ENCODE measurements at places on chromosomes 12 and 14.

DNA sequence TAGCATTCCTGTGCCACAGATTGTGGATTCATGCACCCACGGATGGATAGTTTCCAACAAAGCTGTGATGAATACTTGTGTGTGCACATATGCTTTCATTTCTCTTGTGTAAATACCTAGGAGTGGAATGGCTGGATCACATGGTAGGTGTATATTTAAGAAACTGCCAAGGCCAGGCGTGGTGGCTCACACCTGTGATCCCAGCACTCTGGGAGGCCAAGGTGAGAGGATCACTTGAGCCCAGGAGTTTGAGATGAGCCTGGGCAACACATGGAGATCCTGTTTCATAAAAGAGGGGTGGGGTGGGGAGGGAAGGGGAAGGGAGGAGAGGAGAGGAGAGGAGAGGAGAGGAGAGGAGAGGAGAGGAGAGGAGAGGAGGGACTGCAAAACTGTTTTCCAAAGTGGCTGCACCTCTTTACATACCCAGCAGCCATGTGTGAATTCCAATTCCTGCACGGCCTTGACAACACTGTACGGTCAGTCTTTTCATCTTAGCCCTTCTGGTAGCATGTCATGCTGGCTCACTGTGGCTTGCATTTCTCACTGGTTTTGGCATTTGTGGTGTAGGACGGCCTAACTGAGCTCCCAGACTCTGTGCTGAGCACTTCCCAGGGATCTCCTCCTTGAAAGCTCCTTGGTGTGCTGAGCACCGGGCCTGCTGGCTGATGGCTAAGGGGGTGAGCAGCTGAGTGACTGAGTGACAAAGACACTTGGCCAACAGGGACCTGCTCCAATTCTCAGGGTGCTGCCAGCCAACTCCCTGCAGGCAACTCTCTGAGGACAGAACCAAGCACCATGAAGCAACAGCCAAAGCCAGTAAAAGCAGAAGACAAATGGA is 27.9 kb downstream of the SYNE3 start:
- no peak for DNase-seq

GRCh38 chr12:129409281-129409680 is 494.5 kb downstream of the TMEM132D start:
- DNase-seq = no peak

GRCh38 chr12:54977155-54977554 is 7.4 kb downstream of the TESPA1 start:
- DNase-seq = no peak

DNA sequence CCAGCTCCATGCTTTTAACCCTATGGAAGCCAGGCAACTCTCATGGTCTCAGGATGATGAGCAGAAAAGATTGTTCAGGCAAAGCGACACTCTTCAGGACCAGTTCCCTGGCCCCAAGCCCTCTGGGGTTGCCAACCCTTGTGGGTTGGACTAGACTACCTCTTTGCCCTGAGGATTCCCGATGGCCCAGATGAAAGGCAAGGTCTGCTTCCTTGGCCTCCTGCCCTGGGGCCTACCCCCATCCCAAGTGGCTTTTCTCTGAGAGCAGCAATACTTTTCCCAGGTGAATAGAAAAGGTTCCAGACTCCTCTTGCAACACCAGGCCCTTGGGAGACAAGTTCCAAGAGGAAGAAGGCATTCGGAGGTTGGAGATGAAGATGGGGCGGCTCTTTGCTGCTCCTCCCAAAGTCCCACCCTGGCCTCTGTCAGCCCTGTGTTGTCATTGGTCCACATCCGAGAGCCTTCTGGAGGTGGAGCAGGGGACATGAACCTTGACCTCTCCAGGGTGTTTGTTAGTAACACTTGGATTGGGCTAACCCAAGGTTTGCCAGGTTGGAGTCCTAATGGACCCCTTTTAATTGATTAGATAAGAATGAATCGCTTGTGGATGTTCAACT is 131.1 kb downstream of the GCH1 start:
- DNase-seq = no peak

DNA sequence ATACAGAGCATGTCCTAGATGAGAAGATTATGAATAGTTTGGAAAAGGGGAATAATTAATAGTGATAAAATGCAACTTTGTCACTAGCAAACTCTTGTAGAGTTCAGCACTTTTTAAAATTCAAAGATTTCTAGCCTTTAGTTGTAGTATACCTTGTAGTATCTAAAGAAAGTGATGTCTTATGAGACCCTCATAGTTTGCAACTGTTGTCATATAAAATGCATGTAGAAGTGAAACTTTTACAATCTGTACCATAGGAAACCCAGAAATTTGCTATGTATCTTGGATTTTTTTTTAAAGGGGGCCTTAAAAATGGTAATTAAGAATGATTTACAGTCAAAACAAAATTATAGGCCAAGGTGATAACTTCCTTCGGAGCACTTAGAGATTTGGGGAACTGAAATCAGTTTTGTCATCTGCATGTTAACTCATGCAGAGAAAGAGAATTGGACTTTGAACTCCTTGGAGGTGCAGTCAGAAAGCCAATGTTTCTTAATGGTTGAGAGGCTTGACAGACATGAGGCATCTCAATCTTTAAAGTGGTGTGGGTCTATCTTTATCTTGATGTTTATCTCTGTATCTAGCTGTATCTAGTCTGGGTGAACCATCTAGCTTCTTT is 1.3 kb downstream of the LRRK2 start:
- no peak for DNase-seq

DNA sequence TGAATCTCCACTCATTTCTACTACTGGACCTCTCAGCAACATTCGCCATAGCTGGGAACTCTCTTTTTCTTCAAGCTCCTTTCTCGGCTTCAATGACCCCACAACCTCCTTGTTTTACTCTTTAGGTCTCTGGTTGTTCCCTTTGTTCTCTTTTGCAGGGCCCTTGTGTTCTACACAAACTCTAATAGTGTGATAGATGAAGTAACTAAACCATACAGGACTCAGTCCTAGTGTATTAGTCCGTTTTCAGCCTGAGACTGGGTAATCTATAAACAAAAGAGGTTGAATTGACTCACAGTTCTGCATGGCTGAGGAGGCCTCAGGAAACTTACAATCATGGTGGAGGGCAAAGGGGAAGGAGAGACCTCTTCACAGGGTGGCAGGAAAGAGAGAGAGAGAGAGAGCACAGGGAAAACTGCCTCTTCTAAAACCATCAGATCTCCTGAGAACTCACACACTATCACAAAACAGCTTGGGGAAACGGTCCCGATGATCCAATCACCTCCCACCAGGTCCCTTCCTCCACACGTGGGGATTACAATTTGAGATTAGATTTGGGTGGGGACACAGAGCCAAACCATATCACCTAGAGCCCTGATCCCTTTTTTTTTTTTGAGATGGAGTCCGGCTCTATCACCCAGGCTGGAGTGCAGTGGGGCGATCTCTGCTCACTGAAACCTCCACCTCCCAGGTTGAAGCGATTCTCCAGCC is 32.0 kb upstream of the WNK1 start:
- DNase-seq = no peak

- DNase-seq = no peak
Measured at GRCh38 chr12:106675651-106676435, 93.0 kb downstream of the RFX4 start.
